ENCODE measurements at places on chromosomes 12 and 14.

GRCh38 chr14:31766315-31766892 lies 205.2 kb downstream of the NUBPL start:
- DNase-seq: no peak

DNA sequence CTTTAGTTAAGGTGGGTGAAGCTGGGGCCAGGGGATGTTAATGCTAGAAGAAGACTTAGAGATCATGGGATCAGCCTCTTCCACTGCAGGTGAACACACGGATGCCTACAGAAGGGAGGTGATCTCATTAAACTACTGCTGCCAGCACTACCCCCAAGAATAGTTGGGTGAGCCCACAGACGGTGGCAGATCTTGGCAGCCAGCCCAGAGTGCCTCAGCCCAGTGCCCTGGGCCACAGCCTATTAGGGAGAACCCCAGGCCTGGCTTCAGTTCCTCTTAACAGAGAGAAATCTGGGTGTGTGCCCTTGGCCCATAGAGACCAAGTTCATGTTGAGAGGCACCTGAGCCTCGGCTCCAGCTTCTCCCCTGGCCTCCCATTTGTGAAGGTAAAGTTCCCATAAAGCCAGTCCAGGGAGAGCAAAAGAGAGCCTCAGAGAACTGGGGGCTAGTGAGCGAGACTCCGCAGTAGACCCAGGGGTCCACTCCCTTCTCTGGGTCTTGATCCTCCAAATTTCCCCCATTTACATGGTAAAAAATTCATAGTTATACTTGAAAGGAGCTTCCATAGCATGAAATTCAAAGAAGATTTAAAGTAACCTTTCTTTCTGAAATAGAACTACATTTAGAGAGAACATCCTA lies 125.0 kb upstream of the CCND2 start:
- DNase-seq: no peak

- peak; percentile 55 for DNase-seq
Measured at GRCh38 chr12:26125400-26126339, 833 bp upstream of the BHLHE41 start.

- no peak for DNase-seq
Measured at GRCh38 chr12:20006871-20007730, 361.2 kb upstream of the PDE3A start.

- DNase-seq: no peak
Measured at GRCh38 chr14:95233702-95234241, 76.4 kb upstream of the DICER1 start.

DNA sequence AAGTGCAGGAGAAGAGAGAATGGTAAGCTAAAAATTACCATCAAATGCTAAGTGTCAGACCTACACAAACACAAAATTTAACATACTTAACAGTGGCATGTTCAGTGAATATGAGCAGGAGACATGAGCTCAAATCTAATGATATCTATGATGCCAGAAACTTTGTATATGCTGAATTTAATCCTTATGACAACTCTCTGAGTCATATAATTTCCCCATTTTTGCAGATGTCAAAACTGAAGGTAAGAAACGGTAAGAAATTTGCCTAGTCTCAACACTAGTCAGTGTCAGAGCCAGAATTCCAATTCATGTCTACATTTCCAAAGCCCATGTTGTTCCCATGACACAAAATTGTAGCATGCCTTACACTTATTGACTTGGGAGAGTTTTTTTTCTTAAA lies 375.8 kb downstream of the APAF1 start:
- no peak for DNase-seq

DNA sequence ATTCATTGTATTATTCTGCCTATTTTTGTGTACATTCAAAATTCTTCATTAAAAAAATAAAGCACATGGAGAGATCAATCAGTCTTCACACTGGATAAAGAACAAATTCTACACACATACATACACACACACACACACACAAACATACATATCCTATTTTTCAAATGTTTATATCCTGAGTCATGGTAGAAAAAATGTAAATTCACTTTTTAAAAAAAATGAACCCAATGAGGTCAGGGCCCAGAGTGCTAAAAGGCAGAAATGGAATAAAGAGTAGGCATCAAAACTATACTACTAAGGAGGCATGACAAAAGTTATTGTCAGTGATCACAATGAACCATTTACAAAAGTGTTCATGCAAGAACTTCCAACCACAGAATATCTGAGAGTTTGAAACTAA lies 17.3 kb downstream of the GALC start:
- no peak for DNase-seq

- DNase-seq: no peak
Measured at GRCh38 chr12:12877781-12878455, 13.4 kb upstream of the GPRC5A start.

DNA sequence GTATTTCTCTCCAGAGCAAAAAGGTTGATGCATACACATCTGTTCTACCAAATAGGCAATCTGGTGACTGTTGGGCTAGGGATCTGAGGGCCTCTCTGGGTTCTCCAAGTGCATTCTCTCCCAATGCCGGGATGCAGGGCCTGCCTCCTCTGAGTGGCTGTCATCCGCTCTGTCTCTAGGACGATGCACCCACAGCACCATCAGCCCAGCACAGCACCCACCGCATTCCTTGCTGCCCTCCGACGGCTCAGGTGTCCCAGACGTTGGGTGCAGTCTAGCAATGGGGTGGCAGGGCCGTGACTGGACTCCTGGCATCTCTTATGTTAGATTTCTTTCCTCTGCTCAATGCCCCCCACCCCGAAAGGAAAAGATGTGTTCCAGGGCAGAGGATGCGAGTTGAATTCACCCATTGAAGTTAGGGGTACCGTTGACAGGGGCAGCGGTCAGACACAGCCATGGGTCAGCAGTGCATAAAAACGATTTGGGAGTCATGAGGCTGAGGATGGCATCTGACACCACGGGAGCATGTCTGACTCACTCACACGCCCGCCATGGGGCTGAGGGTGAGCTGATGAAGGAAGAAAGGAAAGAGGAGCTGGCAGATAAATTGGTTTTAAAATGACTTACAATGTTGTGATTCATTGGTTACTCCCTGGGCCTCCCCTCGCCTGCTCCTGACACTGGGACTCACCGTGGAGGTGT lies 93.2 kb upstream of the C14orf180 start:
- DNase-seq: no peak

DNA sequence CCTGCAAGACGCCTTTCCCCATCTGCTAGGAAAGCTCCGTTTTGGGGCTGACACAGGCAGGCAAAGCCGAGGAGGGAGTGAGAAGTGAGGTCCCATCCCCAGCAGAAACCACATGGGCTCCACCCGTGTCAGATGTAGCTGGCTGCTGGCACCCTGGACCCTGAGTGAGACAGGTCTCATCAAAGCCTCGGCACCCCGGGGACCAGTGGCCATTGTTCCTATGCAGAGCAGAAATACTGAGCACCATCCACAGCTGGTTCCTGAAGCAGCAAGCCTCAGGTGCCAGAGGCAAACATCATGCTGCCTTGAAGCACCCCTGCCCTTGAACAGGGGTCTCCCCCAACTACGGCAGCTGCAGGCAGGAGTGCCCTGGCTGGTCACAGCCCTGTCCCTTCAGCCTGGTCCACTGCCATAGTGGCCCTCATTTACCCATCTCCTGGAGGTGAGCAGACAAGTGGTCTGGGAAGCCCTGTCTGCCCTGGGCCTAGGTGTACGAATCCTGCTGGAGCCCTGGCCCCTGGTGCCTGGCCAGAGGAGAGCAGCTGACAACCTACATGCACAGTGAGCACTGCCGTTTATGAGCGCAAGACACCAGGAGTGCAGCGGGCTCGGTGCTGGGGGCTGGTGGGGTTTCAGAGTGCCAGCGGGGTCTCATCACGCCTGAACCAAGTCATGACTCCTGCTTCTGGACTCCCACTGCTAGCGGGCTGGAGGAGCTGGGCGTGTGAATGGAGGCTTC lies 289.8 kb upstream of the RTL1 start:
- no peak for DNase-seq

- peak; percentile 54 for DNase-seq
Measured at GRCh38 chr12:132414634-132415326, 75.2 kb upstream of the FBRSL1 start.

GRCh38 chr12:4174417-4174816 lies 99.1 kb upstream of the CCND2 start:
- DNase-seq: no peak

- no peak for DNase-seq
Measured at GRCh38 chr12:91317306-91317705, 134.7 kb upstream of the DCN start.

- peak; percentile 32 for DNase-seq
Measured at GRCh38 chr12:56020423-56021184, at the start of gene IKZF4. Gene IKZF4 (plus strand): TSS chr12:56021043. CDS start chr12:56021494, 451 bp downstream.

DNA sequence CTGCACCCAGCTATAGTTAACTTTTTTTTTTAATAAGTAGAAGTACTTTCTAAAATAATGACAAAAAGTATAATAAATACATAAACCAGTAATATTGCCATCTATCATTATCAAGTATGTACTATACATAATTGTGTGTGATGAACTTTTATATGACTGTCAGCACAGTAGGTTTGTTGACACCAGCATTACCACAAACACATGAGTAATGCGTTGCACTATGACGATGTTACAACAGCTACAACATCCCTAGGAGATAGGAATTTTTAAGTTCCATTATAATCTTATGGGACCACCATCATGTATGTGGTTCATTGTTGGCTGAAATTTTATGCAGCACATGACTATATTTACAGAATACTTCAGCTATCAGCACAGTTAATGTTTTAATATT lies 62.9 kb upstream of the VSX2 start:
- no peak for DNase-seq

- no peak for DNase-seq
Measured at GRCh38 chr12:89194683-89195082, 157.6 kb downstream of the DUSP6 start.

- DNase-seq: no peak
Measured at GRCh38 chr14:94079891-94080620, 946 bp downstream of the DDX24 start.

DNA sequence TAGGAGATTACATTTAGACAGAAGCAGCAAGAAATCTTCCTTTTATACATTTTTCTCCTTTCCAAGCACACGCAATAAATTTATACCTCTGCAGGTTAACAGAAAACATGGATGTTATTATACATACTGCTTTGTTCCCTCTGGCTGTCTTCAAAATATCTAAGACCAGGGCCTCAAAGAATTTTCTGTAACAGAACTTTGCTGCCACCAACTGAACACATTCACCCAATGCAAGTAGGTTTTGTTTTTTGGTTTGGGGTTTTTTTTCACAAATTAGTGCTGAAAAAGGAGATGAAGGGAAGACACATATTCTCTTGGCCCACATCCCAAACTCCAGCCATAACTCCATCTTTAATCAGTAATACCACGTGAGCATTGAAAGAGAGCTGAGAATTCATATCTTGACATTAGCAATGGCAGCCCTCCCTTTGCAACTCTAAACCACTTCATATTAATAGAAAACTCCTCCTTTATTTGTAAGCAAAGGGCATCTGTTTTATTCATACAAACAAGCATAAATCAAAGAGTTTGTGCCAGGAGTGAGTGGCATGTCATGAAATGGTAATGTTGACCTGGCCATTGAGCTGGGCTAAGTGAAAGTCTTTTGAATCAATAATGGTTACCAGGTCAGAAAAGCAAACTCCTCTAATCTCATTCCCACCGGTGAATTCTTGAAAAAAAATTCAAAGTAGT lies 150.8 kb upstream of the FSCB start:
- no peak for DNase-seq

GRCh38 chr14:72485695-72486094 lies 408.2 kb downstream of the DPF3 start:
- DNase-seq: no peak

DNA sequence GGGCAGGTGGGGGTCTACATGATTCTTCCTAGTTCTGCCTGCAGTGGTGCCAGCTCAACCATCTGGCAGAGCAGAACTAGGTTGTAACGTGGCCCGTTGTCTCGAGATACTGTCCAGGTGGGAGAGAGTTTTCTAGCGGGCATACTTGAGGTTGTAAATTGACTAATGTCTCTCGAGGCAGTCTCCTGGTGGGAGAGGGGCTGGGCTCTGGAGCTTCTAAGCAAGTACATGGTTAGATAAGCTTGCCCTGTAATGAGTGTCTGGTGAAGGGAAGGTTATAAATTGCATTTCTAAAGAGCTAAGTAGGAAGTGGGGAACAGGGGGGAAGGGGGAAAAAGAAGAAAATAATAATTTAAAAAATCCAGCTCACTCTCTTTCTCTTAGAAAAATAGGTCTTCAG lies 18.1 kb downstream of the BDKRB1 start:
- no peak for DNase-seq

DNA sequence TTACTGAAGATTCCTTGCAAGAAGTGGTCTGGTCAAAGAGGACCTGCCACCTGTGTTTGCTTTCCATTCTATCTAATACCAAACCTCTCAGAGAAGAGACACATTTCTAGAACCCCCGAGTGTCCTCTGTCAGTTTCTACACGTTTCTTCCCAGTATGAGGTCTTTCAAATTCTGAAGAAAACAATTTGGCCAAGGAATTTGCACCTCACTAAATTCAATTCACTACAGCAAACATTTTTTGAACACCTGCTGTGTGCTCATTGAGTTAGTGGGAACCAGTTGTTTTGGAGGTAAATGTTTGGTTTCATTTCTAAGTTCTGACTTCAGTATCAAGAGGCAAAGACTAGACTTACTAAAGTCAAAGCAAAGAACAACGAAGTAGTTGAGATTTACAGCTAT lies 19.4 kb downstream of the GPR19 start:
- DNase-seq: no peak

DNA sequence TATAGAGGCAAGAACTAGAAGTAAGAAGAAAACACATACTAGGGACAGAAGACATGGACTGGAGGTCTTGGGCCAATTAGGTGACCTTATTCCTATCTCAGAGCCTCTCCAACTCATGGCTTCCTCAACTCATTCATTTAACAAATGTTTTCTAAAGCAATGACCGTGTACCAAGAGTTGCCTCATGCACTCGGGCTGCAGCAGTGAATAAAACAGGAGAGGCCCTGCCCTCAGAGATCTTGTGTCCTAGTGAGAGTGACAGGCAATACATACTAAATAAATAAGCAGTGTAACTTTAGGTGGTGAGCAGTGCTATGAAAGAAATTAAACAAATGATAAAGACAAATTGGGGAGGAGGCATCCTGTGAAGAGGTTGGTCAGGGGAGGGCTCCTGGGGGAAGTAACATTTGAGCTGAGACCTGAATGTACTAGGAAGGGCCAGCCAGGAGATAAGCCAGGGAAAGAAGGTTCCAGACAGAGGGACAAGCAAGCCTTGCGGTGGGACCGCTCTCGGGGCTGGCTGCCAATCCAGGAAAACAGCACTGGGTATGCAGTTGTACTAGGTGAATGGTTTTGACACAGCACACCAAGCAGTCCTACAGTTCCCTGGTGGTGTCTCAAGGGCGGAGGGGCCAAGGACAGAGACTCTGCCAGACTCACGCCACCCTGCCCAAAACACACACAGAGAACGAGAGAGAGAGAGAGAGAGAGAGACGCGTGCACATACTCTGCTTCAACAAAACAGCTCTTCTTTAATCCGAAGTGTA lies 1.3 kb downstream of the NINJ2 start:
- DNase-seq: peak; percentile 23

- no peak for DNase-seq
Measured at GRCh38 chr12:114263056-114263805, 142.7 kb downstream of the TBX5 start.

- no peak for DNase-seq
Measured at GRCh38 chr14:58829594-58829993, 191.8 kb downstream of the DACT1 start.

Measured in nucleus accumbens (tissue), 56 donors.